AG04449 (cell line): ENCODE measurements at places on chromosomes 4 and X.

DNA sequence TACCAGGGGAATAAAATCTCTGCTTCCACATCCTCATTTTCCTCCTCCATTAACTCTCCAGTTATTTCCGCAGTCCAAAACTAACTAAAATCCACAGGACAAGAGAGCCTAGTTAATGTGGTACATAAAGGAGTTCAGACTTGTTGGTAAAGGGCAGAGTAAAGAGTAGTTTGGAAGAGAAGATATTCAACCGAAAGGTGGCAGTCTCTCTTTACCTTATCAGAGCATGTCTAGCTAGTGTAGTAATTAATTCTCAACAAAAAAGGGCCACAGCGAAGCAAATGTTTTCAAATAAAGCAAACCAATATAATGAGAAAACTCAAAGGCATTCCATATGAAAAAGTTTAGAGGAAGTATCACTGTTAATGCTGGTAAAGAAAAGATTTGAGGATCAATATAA, 286.5 kb downstream of the GLUD2 start:
- no peak for DNase-seq

DNA sequence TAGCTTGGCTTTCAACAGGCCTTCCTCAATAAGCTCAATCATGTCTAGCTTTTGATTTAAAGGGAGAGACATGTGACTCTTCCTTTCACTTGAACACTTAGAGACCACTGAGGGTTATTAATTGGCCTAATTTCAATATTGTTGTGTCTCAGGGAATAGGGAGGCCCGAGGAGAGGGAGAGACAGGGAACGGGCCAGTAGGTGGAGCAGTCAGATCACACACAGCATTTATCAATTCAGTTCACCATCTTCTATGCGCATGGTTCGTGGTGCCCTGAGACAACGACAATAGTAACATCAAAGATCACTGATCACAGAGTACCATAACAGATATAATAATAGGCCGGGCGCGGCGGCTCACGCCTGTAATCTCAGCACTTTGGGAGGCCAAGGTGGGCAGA, 17.8 kb downstream of the ZNF81 start:
- DNase-seq, result no peak

DNA sequence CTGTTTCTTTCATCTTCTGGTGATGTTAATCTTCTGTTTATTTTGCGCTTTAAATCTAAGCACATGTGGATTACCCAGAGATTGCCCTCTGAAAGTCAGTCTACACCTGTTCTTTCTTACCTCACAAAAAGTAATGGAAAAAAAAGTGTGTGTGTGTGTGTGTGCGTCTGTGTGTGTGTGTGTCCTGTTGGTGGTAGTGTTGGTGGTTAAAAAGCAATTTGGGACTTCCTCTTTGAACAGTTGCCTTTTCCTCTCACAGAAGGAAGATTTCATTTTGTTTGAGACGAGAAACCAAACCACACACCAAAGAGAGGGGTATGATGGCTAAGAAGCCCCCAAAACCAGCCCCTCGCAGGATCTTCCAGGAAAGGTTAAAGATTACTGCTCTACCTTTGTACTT, at the start of gene STAP1:
TSS of gene STAP1 (plus strand) at position 235 of the 400 bp plus-strand sequence. CDS start at position 318, 83 bp downstream.
- no peak for DNase-seq

DNA sequence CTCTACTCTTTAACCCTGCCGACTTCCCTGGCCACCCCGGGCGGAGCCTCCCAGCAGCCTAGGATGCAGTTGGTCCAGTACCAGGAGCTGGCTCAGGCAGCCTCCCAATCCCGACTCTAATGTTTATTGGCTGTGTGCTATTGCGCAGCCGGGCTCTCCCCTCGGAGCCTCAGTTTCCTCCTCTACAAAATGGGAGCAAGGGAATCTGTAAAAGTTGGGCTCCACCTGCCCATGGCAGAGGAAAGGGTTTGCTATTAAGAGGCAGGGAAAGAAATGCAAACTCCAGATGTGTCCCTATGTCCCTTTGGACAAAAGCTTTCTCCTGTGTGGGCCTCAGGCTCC, 140.8 kb upstream of the PJA1 start:
- no peak for DNase-seq

- DNase-seq, result no peak
These were observed 321.6 kb downstream of the TENM3 start for GRCh38 chr4:182564724-182565369.

GRCh38 chr4:115234405-115235093, 121.1 kb upstream of the NDST4 start:
- no peak for DNase-seq

DNA sequence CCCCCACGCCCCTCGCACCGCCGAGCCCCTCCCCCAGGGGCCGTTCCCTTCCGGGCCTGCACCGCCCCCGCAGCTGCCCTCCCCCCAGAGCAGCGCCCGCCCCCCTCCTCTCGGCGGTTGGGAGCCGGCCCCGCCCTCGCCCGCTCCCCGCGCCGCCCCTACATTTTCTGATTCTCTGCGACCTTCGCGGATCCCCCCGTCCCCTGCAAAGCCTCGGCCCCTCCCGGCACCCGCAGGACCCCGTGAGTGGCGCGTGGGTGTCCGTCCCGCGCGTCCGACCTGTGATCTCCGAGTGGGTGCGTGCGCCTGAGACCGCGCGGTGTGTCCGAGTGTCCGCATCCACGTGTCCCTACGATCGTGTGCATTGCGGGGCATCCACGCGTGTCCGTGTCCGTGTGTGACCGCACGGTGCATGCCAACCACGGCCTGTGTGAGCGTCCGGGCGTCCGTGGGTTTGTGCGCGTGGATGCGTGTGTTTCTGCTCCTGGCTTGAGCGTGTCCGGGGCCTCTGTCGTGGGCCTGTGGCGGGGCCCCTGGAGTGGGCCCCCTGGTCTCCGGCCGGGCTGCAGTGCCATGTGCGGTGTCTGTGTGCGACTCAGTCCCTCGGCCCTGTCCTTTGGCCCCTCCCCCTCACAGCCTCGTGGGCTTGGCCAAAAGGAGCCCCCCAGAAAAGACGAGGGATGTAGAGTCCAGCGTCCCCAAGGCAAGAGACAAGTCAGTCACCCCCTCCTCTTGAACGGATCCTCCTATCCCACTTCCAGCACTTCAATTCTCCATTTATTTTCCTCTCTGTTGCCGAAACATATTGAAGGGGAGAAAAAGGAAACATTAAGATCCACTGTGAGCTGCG, 8.8 kb upstream of the NKX1-1 start:
- DNase-seq, result no peak

- DNase-seq, result no peak
These were observed 180.4 kb downstream of the CPEB2 start for GRCh38 chr4:15182600-15183220.

- no peak for DNase-seq
These were observed 84.9 kb upstream of the SPANXB1 start for GRCh38 chrX:140917354-140918115.

GRCh38 chr4:6697131-6697530, 3.5 kb downstream of the S100P start:
- DNase-seq, result no peak

GRCh38 chrX:110318664-110318968, 731 bp upstream of the AMMECR1 start:
- DNase-seq, result no peak

DNA sequence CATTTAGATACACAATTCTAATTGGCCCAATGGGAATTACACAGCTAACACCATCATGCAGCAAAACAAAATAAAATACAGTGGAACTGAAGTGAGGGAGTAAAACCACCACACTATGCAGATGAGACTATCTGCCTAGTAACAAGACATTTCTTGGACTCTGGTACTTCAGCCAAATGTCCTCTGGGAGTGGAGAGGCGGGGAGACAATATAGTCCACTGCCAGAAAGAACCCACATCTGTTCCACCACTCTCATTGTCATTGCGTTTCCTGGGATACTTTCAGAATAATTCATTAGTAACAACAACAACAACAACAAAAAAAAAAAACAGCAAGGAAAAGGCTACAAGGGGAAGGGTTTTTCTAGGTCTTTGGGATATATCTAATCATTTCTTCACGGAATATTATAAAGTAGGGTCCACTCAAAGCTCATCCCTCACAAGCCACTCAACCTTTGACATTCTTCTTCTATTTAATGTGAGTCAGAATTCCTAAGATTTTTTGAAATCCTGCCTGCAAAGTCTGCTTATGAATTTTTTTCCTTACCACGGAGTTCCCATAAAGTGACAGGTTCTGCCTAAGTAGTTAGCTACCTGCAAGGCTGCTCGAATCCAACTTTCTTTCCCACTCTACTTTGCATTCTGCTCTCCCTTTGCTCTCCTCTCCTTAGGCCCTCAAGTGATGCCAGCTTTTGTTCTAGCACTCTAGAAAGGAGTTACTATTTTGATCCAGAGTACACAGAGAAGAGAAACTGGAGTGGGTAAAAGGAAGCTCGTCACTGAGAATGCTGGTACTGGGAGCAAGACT, 254.6 kb downstream of the CHIC1 start:
- no peak for DNase-seq

DNA sequence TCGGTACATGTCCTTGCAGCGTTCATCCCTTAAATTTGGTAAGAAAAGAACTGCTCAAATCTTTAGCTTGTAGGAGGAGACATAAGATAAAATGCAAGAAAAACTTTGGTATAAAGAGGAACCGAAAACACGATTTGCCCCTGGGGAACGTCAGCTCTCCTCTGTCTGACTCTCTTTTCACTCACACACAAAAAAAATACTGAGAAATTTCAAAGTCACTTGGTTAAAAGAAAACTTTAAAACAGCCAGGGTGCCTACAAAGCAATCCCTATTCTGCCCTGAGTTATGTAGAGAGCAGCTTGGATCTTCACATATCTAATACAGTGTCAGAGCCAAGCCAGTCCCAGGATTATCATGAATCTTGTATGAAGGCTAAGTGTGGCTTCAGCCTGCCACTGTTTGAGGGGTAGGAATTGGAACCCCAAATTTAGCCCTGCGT, 248.5 kb upstream of the CXXC4 start:
- DNase-seq, result no peak
